ENCODE measurements at places on chromosomes 5 and 9.

DNA sequence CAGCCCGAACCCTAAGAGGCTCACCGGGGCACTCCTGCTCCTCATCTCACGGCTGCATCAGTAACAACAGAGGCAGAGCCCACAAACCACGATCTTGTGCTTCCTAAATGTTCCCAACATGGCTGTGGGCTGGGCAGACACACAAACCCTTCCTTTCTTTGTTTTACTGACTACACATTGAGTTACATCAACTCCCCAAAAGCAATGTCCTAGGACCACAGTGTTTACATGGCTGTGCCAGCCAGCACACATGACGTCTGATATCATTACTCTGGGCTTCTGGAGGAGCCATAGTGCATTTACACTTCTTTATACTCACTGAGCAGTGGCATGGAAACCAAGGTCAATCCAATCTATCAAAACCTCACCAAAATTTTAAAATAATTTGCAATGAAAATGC, 101.4 kb downstream of the LHFPL2 start:
- no peak for DNase-seq

DNA sequence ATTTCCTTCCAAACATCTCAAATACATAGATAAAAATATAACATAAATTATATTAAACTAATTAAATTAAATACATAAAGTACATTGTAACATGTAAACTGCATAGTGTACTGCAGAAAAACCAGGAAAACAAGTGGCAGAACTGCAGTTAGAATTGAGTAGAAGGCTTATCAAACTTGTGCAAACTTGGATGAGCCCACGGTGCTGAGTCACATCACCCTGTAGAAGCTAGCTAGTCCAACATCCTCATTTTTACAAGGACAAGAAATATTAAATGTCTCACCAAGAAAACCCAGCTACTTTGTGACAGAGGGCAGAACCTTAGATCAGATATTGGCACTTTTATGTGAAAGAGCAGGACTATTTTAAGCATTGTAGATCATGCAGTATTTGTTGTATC, 807.9 kb upstream of the NUDT12 start:
- DNase-seq = no peak

DNA sequence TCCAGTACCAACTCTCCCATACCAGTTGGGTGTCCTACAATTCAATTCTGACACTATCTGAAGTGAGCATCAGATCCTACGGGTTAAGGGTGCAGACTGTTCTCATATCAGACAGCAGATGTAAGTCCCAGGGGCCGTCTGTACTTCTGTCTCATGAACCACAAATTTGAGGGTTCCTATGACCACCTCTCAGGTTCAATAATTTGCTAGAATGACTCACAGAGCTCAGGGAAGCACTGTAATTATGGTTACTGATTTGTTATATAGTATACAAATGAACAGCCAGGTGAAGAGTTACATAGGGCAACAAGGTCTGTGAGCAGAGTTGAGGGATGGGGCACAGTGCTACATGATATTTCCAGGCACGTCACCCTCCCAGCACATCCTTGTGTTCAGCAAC, 499.1 kb downstream of the DMAC1 start:
- DNase-seq = no peak

- no peak for DNase-seq
These were observed 106.2 kb downstream of the SYK start for GRCh38 chr9:90907790-90908189.

DNA sequence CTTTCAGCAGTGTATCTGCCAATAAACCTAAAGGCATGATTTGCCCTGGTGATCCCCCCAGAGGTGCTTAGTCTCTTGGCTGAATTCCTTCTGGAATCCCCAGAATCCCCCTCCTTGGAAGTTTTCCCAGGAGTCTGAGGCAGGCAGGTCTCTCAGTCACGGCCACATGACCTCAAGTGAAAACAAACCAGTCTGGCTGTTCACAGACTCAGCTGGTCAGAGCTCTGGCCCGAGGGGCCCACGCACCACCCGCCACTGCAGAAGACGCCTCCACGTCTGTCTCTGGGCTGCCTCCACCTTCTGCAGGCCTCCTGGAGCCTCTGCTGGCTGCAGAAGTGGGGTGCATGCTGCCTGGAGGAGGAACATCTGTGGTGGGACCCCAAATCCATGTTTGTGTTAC, 52.5 kb downstream of the HRH2 start:
- no peak for DNase-seq

GRCh38 chr9:127393645-127394044, 3.3 kb upstream of the SLC2A8 start:
- no peak for DNase-seq

GRCh38 chr9:74824654-74825053, 63.1 kb downstream of the TRPM6 start:
- no peak for DNase-seq

- no peak for DNase-seq
These were observed 219.3 kb downstream of the KCNN2 start for GRCh38 chr5:114581136-114581535.

- DNase-seq = no peak
These were observed 284.5 kb downstream of the TMEM38B start for GRCh38 chr9:105978826-105979225.

DNA sequence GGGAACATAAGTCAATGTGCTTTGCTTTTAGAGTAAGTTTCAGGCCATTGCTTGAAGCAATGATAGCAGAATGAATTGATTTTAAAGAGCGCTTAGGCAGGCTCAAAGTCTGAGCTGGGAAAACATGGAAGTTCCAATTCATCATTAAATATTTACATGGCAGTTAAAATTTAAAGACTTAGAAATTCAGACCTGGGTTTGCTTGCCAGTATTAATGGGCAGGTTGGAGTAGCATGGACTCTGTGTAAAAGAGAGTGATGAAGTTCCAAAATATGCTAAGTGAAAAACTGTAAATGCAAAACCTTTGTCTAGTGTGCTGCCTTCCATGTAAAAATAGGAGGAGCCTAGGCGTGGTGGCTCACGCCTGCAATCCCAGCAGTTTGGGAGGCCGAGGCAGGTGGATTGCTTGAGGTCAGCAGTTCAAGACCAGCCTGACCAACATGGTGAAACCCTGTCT, 48.3 kb upstream of the PIK3R1 start:
- no peak for DNase-seq

- peak; percentile 26 for DNase-seq
These were observed 93.0 kb downstream of the YTHDC2 start for GRCh38 chr5:113606298-113607134.

DNA sequence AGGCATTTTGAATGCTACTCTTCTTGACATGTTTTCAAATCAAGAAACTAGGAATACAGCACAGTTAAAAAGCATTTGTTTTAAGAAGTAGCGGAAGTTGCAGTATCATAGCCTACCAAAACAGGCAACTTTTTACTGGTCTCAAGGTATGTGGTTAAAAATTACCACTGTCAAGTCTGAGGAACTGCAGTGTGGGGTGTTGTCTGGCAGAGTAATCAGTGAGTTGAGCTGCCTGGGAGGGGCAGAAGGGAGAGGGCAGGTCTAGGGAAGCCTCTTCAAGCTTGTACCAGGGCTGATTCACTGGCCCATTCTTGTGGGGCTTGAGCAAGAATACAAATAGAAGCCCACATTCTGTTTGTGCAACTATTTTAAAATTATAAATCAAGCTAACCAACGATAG, 42.4 kb upstream of the SV2C start:
- DNase-seq = no peak

DNA sequence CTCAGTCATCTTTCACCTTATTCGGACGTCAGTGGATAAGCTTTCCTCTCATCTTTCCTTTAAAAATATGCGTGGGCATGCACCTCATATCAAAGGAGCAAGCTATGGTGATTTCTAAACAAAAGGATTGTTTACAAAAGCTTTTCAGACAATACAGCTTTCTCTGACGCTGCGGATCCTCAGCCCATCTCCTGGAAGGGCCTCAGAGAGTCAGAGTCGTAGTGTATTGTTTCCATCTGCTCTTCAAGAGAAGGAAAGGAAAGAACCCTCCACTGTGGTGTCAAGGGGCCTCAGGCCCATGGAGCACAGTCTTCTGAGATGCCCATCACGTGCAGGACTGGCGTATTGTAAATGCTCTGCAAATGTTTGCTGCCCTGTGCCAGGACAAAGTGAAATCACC, 163.4 kb upstream of the MAP1B start:
- no peak for DNase-seq

DNA sequence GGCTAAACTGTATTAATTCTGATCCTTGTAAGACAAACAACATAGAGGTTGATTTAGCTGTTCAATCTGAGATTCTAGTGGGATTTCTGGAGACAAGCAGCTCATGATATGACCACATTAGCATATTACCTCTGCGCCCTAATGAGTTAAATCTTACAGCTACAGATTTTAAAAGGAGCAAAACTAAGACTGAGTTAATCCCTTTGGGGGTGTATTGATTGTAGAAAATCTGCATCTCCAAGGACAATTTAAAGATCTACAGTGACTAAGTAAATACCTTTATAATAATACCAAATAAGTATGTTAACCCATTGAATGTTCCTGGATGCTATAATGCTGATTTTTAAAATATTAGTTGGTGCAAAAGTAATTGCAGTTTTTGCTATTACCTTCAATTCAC, 33.2 kb downstream of the ADAMTSL1 start:
- no peak for DNase-seq

DNA sequence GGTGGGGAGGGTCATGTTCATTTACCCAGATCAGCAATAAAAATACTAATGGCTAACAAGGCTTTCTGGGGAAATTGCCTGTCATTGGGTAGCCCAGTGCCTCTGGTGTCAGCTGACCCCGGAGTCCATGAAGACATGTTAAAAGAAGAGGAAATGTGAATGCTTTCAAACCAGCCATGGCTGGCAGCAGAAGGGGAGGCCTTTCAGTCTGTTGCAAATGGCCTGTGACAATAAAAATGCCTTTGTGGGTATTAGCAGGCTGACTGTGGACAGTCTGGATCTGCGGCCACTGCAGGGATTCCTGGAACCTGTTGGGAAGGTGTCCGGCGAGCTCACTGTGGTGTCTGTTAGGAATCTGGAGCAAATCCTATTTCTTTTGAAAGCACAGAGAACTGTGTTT, 7.5 kb downstream of the ABL1 start:
- DNase-seq = no peak

DNA sequence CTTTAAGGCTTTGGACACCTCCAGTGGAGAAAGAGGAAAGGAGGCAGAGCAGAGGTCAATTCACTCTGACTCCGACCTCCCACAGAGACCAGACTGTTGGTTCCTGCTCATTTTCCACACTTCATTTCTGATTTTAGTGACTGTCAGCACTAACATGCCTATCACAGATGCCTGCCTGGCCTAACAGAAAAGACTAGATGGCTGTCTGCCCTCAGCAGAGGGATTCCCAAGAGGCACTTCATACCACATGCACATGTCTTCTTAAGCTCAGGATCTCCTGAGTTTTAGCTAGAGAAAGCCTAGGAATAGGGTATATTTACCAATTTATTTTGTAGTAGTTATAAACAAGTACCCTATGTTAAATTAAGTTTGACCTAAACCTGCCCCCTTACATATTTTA, 336.0 kb downstream of the ENC1 start:
- no peak for DNase-seq

Data from HL-60 (cell line).